ENCODE measurements at places on chromosomes 3 and 15. TPM values are rescaled to one million over a fixed set of nuclear protein-coding genes. Genes with fewer than 3 reads are reported as not detected.

DNA sequence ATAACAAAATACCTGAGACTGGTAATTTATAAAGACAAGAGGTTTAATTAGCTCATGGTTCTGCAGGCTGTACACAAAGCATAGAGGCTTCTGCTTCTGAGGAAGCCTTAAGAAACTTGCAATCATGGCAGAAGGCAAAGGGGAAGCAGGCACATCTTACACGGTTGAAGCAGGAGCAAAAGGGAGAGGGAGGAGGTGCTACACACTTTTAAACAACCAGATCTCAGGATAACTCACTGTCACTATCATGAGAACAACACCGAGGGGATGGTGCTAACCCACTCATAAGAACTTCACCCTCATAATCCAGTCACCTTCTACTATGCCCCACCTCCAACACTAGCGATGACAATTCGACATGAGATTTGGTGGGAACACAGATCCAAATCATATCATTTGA is 54.4 kb downstream of the ATP8B4 start:
- DNase-seq: no peak

DNA sequence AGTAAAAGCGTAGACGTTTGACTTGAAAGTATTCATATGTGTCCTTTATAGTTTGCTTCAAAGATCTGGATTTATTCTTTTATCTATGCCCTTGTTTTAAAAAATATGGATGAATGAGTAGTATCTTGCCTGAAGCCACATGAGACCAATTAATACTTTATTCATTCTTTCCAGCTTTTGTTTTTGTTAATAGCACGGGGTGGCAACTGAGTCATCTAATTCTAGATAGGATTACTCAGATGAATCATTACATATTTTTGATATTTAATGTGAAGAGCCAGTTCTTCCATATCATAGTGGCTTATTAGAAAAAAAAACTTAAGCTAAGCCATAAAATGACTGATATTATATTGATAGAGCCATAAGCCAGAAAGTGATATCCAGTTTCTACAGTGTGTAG is 121.9 kb downstream of the BBX start:
- no peak for DNase-seq

Gene GOLGA6L9
- 1.3 TPM for polyA plus RNA-seq

Gene CXCR6
- polyA plus RNA-seq: not detected

Gene LOXL1
- polyA plus RNA-seq: 6.0 TPM

- DNase-seq: peak; percentile 50
These were observed 116.2 kb downstream of the ROBO1 start for GRCh38 chr3:79651536-79652065.

Gene GOLGA8G
- not detected for polyA plus RNA-seq

Gene MBD4
- polyA plus RNA-seq: 15.6 TPM

DNA sequence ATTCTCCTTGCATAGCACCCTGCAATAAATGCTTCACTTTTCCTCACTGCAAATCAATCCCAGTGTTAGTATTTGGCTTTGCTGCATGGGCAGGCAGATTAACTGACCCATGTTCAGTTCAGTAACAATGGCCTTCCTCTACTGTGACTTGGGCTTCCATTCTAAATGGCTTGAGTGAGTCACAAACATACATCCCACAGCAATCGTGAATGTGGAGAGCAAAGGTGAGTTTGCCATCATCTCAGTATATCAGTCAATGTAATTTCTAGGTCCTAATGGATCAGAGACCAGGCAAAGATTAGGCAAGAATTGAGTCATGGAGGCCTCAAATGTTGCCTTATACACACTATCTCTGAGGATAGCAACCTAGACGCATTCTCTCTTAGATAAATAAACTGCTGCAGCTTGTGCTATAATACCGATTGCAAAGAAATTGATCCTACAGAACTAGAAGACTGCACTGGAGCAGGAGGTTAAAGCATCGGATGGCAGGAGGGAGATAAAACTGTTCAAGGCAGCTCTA is 8.3 kb upstream of the ATP8B4 start:
- no peak for DNase-seq

Gene MANF
- polyA plus RNA-seq: 60.3 TPM

GRCh38 chr15:80211976-80212375 is 40.0 kb downstream of the CTXND1 start:
- DNase-seq: no peak

GRCh38 chr3:189334064-189334920 is 162.5 kb downstream of the TPRG1 start:
- no peak for DNase-seq

DNA sequence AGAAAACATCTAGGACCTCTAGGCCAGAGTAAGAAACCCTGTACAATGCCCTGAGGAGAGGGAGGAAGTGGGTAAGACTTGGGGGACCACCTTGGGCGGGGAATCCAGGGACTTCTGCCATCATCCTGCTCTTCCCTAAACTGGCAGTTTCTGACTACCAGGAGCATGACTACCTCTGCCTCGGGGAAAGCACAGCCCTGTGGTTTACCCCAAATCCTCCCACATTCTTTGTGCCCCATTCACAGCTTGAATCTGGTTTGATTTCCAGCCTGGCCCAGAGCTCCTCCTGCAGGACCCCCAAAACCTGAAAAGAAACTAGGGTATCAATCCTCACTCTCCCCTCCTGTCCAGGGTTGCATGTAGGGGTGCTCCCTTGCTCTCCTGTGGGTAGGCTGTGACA is 4.7 kb downstream of the C3orf18 start:
- DNase-seq: no peak

Gene KLHL6
- 0.15 TPM for polyA plus RNA-seq

- DNase-seq: no peak
These were observed 65.4 kb upstream of the ACAD9 start for GRCh38 chr3:128814060-128814459.

Gene MYLK
- 24.3 TPM for polyA plus RNA-seq

Data from brain (organoid and tissue), 16 donors.